ENCODE measurements at places on chromosomes 1 and 21. TPM values are rescaled to one million over a fixed set of nuclear protein-coding genes. Genes with fewer than 3 reads are reported as not detected.

RASSF5 gene
- 1.9 TPM for total RNA-seq

- peak; percentile 49 for DNase-seq
These were observed 7.7 kb upstream of the TTLL10 start for GRCh38 chr1:1165900-1166421.

GRCh38 chr1:51044834-51045233 is 57.2 kb upstream of the C1orf185 start:
- no peak for DNase-seq

GRCh38 chr1:240152611-240153297 is 61.1 kb downstream of the FMN2 start:
- DNase-seq = no peak

GRCh38 chr1:205348554-205349487 is 7.9 kb downstream of the KLHDC8A start:
- DNase-seq = no peak

GRCh38 chr1:30144831-30145230 is 578.6 kb downstream of the MATN1 start:
- no peak for DNase-seq

GRCh38 chr1:26059906-26060305 is 7.5 kb downstream of the TRIM63 start:
- DNase-seq = no peak

DNA sequence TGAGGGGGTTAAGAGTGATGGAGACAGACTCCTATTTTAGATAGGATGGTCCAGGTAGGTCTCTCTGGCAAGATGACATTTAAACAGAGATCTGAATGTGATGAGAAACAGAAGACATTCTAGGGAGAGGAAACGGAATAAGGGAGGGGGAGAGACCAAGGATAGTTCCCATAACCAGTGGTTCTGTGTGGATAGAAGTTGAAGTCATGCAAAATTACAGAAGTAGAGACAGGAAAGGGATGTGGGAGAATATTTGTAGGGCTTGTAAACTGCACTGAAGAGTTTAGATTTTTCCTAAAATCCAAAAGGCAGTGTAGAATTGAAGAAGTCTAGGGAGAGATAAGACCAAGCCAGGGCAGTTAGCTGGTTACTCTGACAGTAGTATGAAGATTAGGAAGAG is 200.6 kb downstream of the GRIK1 start:
- DNase-seq = no peak

DNA sequence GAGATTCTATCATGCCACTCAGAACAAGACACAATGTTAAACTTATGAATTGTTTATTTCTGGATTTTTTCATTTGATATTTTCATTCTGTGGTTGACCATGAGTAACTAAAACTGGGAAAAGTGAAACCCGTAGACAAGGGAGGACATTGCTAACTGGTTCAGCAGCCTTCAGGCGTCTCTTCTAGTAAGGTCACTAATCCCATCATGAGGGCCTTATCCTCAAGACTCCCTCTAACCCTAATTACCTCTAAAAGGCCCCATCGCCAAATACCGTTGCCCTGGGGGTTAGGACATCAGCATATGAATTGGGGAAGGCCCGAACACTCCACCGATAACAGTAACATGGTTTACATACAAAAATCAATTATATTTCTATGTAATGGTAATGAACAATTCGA is 247.6 kb downstream of the TM2D1 start:
- DNase-seq = no peak

DNA sequence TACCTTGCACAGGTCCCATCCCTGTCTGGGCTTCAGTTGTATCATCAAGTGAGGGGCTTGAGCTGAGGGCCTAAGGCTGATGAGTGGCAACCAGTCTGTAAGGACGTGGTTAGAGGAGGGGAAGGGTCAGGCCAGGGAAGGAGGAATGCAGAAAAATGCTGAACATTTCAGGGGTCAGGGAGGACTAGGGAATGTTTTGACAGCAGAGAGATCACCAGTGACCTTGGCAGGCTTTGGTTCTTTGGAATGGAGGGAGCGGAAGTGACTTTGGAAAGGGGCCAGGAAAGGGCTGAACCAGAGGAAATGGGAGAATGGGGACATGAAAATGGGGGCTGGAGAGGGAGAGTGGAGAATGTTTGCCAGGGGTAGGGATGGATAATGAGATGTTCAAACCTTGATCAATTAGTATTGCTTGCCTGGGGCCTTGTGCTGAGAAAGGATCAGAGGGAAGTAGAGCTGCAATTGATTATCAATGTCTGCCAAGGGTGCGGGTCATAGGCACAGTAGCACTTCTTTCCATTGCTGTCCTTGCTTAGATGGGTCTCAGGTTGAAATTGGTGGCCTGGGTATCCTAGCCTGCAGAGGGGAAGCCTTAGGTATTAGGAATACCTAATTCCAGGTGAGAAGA is 7.4 kb downstream of the LDLRAP1 start:
- DNase-seq = no peak

- DNase-seq = no peak
These were observed 206.3 kb upstream of the KCTD3 start for GRCh38 chr1:215360758-215361157.

DNA sequence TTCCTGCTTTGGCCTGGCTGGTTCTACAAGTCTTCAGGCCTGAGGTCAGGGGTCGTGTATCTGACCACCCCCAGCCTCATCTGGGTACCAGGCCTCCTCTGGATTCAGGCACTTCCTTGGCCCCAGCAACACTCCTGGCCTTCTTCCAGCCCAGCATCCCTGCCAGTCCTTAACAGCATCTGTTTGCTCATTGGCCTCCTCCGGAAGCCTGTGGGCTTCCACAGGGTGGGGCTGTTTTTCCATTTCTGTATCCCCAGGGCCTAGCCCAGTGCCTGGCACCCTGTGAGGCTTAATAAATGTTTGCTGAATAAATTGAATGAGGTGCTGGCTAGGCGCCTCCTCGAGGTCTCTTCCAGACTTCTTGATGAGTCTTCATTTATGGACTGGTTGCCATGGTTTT is 21.5 kb upstream of the GPR37L1 start:
- no peak for DNase-seq

GRCh38 chr1:176843352-176844297 is 320.9 kb downstream of the ASTN1 start:
- DNase-seq = no peak

DNA sequence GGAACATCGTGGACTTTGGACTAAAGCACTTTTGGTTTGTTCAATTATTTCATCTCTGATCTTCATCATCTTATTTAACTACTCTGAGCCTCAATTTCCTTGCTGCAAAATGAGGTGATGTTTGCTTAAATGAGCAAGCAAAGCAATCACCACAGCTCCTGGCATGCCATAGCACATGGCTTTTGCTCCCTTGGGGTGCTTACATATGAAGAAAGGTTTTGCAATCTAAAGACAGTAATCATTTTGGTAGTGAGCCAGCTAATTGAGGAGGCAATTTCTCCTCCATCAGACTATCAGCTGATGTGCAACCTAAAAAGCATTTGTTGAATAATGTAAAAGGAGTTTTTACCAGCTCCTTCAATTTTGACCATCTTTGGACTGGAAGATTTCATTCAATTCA is 68.8 kb upstream of the KCNJ15 start:
- no peak for DNase-seq

DNA sequence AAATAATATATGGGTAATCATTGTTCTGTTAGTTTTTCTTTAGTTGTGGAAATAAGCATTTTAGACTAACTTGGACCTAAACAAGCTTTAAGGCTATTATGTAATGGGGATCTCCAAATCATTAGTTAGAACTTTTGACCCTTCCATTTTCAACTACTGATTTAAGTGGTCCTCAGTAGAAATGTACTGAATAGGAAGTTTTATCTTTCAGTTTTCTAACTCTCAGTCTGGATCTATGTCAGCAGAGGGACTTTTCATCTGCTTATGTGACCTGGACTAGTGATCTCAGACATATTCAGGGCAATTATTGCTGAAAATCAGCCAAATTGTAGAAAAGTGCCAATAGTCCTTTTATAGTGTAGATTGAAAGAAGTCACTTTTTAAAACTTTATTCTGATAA is 56.0 kb downstream of the SASS6 start:
- DNase-seq = no peak

CNKSR1 gene
- total RNA-seq = 90.4 TPM
